Bronchial epithelial cell (primary cell): ENCODE measurements at places on chromosomes 3 and 15. TPM values are rescaled to one million over a fixed set of nuclear protein-coding genes. Genes with fewer than 3 reads are reported as not detected.

GRCh38 chr3:151196434-151196833 is 6.6 kb downstream of the GPR171 start:
- DNase-seq = no peak

DNA sequence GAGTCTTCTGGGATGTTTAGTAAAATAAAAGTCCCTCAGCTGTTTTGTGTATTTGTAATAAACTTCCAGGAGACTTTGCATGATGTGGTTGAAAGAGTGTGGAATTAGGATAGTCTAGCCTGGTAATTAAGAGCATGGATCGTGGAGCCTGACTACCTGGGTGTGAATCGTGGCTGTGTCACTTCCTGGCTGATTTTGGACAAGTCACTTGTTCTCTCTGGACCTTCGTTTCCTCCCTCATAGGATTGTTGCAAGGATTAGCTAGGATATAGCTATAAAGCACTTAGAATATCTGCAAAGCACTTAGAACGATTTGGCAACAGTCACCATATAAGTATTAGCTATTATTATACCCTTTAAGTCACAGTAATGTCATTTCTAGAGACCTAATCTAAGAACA is 40.2 kb downstream of the SLMAP start:
- DNase-seq = peak; percentile 73

GRCh38 chr3:125052624-125053303 is 3.0 kb downstream of the HEG1 start:
- DNase-seq = peak; percentile 60

- peak; percentile 35 for DNase-seq
Measured at GRCh38 chr3:54951405-54951804, 23.5 kb upstream of the LRTM1 start.

- no peak for DNase-seq
Measured at GRCh38 chr3:163722405-163722804, 1355.9 kb downstream of the SI start.

- DNase-seq = no peak
Measured at GRCh38 chr3:24605511-24606028, 110.9 kb upstream of the THRB start.

DNA sequence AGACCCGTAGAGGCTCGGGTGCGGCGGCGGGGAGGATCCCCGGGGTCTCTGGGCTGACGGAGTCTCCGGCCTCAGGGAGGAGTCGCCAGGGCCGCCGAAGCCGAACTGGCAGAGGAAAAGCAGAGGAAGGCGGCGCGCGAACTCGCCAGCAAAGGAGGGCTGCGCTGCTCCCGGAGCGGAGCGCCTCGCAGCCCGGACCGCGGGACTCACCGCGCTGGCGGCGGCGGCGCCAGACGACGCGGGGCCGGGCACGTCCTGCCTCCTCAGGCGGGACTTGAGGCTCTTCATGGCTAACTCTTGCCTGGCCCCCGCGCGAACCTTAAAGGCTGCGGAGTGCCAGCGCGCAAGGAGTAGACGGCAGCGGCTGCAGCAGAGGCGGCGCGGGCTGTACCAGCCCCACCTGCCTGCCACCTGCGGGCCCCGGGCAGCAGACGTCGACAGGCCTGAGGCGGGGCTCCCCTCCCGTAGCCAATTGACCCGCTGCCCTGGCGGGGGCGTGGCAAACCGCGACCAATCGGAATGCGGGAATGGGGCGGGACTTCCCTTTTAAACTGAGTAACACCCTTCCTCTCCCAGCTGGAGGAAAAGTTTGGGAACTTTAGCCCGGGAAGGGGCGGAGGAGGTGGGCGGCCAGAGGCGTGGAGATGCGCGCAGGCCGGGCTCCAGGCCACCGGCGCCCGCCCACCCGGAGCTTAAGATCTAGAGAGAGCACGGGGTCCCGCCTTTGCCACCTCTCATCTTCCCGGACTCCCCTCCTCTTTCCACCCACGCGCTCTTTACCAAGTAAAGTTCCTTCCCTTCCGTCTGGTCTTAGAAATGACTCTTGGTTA is at the start of gene UACA:
Gene UACA, minus strand, starts transcription at position 439 of the 830 bp plus-strand sequence. Its CDS starts 151 bp downstream, at position 288.
- peak; percentile 91 for DNase-seq

DNA sequence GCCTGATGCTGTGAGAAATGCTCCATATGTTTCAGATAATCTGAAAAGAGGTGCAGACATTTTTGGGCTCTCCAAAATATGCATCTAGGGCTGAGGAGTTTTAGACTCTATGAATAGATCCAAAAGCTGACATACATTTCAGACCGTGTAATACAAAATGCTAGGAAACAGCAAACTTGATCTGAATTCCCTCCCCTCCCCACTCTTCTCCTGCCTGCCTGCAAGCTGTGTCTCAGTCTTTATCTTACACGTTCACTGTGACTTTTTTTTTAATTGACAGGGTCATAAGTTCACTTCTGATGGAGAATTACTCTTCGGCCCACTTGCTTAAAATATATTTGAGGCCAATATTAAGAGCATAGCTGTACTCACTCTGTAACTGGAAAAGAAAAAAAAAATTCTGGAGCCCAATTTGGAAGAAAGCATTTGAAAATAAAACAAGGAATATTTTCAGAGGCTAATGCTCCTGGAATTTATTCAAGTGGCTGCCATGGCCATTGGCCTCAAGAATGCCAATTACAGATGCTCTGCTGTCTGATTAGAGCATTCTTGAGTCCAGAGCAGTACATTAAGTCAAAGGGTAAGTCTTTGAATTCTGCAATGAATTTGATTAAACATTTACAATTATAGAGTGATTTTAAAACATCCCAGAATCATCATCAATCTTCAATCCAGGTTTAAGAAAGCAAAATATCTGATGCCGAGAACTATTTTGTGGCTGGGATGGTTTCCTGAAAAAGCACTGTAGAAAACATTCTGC is 146.2 kb upstream of the SEMA6D start:
- no peak for DNase-seq

DNA sequence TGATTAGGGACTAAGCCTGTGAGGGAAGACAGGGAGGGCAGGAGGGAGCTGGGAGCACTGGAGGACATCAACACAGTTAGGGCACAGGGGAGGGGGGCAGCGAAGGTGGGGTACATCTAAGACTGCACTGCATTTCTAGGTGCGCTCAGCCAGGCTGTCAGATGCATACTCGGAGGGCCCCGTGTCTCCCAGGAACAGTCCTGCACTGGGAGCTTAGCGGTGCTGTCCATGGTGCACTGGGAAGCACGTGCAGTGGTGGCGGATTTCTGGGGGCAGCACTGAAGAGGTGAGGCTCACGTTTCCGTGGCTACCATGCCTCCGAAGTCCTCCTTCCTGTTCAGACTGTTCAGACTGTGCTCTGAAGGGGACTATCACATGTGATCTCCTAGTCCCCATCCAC is 54.4 kb downstream of the ROPN1B start:
- no peak for DNase-seq

The LARP6 gene
- total RNA-seq = 41.1 and 42.1 TPM in 2 replicates

The FGF12 gene
- total RNA-seq = 0.13 TPM in 1 of 2 replicates, not detected in the other

The ABI3BP gene
- 0.53 and 0.77 TPM in 2 replicates for total RNA-seq

The GOLGA8K gene
- 0.13 and 0.26 TPM in 2 replicates for total RNA-seq

The MKRN2OS gene
- total RNA-seq = 2.1 and 3.7 TPM in 2 replicates

The RPN1 gene
- 506 and 514 TPM in 2 replicates for total RNA-seq

The CEP19 gene
- total RNA-seq = 1.3 and 1.5 TPM in 2 replicates

The CCDC54 gene
- total RNA-seq = not detected in 2 replicates

The CIDEC gene
- total RNA-seq = not detected in 2 replicates

The GNB5 gene
- 46.1 and 54.9 TPM in 2 replicates for total RNA-seq
